Activated naive CD4-positive, alpha-beta T cell treated with anti-CD3 and anti-CD28 coated beads, Interleukin-2, amount 50 U/mL, for 16 hours (primary cell): ENCODE measurements at places on chromosomes 7 and 10.

GRCh38 chr7:135490783-135491182, 19.1 kb downstream of the CNOT4 start:
- no peak for DNase-seq

GRCh38 chr10:79162861-79163665, 94.3 kb downstream of the ZMIZ1 start:
- no peak for DNase-seq

- DNase-seq = no peak
Observed at GRCh38 chr10:61628875-61629513, 33.7 kb upstream of the CABCOCO1 start.

DNA sequence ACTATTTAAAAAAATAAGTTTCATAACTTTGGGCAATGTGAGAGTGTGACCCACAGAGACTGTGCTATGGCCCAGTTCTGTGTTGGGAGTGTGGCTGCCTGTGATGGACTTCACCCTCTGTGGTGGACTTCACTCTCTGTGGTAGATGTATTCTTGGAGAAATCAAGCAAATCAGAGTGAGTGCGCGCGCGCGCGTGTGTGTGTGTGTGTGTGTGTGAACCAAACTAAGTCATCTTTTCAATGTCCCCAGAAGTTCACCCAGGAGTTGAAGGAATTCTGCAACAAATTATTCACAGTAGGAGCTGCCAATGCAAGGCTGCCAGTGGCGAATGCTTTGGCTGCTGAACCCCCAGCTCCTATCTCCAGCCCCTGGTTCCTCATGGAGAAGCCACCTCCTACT, 184.5 kb downstream of the ADAM12 start:
- no peak for DNase-seq

DNA sequence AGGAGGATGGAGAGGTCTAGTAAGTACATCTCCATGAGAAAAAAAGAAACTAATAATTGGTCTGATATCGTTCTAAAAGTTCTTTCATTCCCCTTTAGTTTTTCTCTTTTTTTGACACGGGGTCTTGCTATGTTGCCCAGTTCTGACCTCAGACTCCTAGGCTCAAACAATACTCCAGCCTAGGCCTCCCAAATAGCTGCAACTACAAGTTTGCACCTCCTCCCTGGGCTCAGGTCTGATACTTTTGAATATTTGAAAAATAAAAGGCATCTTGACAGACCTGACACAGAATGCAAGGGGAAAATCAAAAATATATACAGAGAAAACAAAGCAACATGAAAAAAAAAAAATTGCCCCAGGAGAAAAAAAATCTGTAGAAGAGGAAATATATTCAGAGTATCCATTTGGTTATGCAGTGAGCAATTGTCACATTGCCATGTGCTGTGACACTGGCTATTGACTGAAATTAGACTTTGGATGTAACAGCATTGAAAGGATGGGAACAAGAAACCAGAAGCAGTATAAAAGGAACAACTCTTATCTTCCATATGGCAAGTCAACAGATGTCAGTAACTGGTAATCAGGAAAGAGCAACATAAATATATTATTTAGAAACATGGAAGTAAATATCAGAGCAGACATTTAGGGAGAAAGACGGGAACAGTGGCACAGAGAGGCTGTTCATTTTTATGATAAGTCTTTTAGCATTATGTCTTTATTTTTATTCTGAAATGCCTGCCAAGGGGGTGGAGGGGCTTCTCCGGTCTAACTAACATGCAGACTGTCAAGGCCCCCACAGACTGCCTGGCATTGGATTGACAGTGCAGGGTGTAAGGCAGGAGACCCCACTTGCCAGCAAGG, 408.4 kb downstream of the PARD3 start:
- no peak for DNase-seq

GRCh38 chr7:148156233-148156632, 434.3 kb upstream of the C7orf33 start:
- no peak for DNase-seq

- no peak for DNase-seq
Observed at GRCh38 chr7:111126987-111127386, 36.1 kb downstream of the LRRN3 start.

- no peak for DNase-seq
Observed at GRCh38 chr7:55252386-55252785, 112.8 kb upstream of the LANCL2 start.

DNA sequence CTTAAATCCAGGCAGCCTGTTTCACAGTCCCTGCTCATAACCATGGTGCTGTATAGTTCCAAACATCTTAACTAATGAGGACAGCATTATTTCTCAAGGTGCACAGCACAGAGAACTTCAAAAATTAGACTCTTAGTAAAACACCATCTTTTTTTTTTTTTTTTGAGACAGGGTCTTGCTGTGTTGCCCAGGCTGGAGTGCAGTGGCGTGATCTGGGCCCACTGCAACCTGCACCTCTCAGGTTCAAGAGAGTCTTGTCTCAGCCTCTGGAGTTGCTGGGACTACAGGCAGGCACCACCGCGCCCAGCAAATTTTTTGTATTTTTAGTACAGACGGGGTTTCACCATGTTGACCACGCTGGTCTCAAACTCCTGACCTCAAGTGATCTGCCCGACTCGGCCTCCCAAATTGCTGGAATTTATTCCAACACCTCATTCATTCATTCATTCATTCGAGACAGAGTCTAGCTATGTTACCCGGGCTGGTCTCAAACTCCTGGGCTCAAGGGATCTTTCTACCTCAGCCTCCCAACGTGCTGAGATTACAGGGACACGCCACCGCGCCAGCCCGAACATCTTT, 507 bp upstream of the TMEM254 start:
- DNase-seq = no peak

- no peak for DNase-seq
Observed at GRCh38 chr7:9645756-9646155, 1212.3 kb downstream of the NXPH1 start.

DNA sequence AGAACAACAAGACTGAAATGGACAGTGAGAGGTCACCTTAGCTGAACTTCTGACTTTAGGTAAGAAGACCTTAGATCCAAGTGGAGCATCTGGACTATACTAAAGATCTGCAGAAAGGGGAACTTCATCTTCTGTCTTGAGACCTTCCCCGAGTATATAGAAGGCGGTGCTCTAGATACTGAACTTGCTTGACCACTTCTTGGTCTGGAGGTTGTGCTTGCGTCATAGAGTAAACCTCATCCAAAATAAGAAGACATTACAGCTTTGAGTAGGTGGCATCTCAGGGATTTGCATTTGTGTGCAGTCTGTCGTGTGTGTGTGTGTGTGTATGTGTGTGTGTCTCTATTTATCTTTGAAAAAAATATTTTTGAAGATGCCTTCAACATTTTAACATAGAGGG, 157.5 kb downstream of the CHN2 start:
- no peak for DNase-seq

DNA sequence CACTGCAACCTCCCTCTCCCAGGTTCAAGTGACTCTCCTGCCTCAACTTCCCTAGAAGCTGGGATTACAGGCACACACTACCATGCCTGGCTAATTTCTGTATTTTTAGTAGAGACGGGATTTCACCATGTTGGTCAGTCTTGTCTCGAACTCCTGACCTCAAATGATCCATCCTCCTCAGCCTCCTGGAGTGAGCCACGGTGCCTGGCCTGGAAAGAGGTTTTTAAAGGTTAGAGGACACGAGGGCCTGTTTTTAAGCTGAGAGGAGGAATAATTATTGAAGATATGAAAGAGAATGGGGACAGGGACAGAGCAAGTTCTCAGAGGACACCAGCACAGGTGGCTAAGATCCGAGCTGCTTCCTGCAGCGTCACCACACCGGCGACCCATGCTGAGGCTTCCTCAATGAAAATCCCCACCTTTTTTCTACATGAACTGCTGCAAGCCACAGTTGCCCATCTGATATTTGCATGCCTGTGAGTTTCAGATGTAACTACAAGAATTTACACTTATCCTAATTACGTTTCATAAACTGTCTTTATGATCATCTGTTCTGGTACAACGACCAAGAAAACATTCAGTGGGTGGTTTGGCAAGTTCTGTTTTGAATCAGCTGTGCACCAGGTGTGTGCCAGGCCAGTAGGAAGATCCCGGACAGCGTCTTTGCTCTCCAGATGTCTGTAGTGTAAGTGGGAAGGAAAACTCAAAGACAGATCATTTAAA, 76.0 kb downstream of the HIP1 start:
- DNase-seq = no peak

DNA sequence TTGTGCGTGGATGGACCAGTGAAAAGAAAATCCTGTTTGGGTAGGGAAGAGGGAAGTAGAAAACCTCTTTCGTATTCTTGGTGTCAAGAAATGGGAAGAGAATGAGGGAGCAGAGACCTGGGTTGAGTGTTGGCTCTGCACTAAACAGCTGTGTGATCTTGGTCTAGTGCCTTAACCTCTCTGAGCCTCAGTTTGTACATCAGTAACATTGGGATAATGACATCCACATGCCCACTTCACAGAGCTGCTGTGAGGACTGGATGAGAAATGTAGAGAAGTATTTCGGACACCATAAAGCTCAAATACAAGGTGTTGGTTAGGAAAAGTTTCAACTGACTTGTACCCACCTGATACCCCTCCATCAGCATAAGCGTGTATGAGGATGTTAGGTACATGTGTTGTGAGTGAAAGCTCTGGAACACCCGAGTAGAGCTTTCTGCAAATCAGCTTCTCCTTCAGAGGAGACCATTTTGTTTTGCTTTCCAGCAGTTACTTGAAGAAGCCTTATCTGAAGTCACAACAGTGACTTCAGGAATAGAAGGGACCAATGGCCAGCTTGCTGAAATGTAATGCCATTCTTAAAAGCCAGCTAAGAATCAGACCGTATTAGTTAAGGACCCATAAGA, 11.2 kb downstream of the TRIM56 start:
- DNase-seq = no peak

DNA sequence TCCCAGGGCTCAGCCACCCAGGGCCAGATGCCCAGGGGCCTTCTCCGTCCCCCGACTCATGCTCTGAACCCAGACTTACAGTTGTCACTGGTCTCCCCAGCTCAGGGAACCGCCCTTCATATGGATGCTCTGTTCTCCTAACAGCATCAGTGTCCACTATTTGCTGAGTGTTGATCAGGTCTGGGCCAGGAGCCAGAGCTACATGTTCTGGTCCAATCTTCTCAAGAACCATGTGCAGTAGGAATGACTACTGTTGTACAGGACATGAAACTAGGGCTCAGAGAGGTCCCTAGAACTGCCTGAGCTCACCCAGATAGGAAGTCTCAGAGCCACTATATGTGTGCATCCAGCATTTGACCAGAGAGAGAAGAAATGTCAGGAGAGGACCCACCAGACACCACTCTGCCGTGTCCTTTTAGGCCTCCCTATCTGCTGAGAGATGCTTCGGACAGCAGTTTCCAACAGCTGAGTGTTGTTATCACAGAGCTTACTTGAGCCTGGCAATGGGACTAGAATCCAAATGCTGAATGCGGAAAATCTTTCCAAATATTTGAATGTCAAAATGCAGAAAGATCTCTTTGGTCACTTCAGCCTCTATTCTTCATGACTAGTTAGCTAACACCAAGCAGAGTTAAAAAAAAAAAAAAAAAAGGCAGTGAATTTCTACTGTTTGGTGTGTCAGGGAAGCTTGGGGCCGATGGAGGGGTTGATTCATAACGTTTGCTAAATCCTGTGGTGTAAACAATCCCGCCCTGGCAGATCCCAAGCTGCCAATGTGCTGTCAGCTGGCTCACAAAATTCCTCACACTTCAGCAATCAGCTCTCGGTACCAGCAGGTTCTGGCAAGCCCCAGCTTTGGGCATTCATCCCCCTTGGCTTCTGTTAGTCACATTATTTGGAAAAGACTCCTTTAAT, 246.1 kb downstream of the TNS3 start:
- DNase-seq = no peak

- DNase-seq = no peak
Observed at GRCh38 chr10:11720260-11720741, 21.9 kb upstream of the ECHDC3 start.

- DNase-seq = no peak
Observed at GRCh38 chr7:148436135-148436534, 154.4 kb upstream of the C7orf33 start.

- no peak for DNase-seq
Observed at GRCh38 chr10:122663516-122664130, 36.0 kb downstream of the C10orf120 start.

GRCh38 chr7:12119620-12120303, 91.3 kb upstream of the TMEM106B start:
- no peak for DNase-seq

DNA sequence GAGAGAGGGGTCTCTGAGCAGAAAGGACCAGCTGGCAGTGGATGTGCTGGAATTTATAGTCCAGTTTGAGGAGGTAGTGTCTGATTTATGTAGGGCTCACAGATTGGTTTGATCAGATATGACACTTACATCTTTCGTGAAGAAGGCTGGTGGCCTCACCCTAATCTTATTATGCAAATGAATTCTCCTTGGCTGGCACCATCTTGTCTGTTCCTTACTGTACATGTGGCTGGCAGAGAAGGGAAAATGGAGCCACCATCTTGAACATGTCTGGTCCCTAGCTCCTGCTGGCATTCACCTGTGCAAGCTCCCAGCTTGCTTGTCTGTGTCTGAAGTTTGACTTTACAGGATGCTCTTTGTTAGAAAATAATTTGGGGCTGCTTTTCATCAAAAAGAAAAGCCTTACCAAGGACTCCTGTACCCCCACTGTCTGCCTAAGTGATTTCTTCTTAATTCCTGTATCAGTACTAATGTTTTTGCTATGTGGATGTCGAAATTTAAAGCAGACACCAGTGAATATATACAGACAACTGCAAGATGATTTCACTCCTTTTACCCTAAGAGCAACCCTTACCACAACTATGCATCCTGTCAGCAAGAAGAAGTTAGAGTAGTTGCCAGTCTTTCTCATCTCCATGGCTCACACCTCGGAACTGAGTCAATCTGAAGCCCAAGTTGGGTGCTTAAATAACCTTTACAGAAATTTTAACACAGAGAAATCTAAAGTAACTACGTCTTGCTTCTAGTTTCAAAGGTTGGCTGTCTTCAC, 322.0 kb upstream of the SEMA3D start:
- DNase-seq = no peak

- no peak for DNase-seq
Observed at GRCh38 chr7:142352543-142352942, 94.7 kb upstream of the PRSS58 start.
